CD4-positive, alpha-beta T cell treated with Interleukin-15 for 4 hours (primary cell): ENCODE measurements at places on chromosomes 7 and 10.

DNA sequence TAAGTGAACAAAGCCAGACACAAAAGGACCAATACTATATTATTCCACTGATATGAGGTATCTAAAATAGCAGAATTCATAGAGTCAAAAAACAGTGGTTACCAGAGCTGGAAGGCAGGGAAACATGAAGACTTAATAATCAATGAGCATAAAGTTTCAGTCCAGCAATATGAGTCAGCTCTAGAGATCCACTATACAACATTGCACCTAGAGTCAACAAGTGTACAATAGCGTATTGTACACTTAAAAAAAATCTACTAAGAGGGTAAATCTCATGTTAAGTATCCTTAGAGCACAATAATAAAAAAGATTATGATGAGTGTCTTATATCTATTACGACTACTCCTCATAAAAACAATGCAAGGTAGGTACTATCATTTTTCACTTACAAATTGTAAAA is 36.1 kb downstream of the C10orf90 start:
- DNase-seq, result no peak

GRCh38 chr7:100837099-100837836 is 9.9 kb upstream of the EPHB4 start:
- DNase-seq, result peak; percentile 82

- no peak for DNase-seq
Observed at GRCh38 chr10:68516766-68517165, 10.6 kb downstream of the SLC25A16 start.

DNA sequence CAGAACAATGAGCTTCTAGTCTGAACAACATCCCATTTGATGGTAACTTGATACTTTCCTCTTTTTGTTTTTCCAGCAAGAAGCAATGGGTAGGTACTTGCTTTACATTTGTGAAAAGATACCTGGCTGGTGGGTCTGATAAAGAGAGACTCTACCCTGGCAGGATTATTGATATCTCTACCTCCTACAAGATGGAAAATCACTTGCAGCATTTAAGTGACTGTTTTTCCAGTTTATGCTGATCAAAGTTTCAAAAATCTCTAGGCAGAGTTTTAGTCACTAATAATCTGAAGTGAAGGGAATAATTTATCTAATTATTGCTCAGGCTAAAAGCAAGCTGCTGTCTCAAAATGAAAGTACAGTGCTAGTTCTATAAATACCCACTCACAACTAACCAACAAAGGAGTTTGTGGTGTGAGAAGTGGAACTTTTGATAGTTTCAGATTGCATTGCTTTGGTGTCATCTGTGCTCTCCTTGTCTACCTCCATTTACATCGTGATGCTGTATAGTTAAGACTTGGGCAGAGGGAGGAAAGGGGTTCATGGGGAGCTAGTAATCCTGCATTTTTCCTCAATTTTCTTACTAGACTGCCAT is 86.0 kb upstream of the ANKRD1 start:
- DNase-seq, result no peak

DNA sequence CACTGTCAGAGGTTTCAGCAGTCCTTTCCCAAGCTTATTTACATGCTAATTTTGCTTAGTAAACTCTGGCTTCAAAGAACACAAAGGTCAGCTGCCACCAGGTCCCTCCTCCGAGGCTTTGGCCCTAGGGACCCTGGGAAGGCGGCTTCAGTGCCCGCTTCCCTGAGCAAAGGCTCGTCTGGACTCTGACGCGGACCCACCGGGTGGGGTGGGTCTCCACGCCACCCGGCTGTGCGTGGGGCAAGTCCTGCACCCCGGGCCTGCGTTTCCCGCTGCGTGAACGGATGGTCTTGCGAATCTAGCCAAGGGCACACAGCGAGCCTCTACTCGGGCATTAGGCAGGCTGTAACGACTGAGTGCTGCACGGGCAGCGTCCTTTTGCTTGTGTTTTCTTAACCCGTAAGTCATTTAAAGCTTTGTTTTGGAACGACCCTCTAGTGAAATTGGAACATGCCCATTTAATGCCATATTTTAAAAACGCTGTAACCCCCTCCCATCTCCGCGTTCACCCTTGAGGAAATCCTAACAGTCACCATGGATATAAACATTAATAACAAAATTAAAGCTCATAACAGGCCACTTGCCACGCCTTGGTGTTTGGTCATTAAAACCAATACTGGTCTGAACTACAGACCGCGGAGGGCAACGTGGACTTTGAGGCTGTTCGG is 828 bp downstream of the BNIP3 start:
- no peak for DNase-seq

- DNase-seq, result no peak
Observed at GRCh38 chr10:103433858-103434257, 18.3 kb downstream of the CALHM2 start.

DNA sequence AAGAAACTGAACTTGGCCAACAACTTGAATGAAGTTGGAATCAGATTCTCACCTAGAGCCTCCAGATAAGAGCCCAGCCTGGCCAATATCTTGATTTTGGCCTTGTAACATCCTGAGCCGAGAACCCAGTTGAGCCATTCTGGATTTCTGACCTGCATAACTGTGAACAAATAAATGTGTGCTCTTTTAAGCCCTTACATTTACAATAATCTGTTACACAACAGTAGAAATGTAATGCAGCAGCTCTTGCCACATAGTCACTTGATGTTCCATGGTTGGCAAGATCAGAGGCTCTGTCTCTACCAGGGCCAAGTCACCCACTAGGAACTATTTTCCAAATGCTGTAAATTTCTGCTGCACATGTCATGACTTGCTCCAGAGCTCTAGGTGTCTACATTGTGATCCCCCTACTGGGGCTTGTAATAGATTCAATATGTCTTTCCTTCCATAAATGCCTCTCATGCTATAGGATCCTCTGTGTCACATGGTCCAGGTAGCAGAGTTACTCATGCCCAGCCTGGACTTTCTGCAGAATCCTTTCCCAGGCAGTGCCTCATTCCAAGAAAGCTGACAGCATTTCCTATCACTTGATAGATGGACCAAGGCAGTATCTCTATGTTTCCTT is 11.4 kb upstream of the RBM20 start:
- DNase-seq, result no peak

DNA sequence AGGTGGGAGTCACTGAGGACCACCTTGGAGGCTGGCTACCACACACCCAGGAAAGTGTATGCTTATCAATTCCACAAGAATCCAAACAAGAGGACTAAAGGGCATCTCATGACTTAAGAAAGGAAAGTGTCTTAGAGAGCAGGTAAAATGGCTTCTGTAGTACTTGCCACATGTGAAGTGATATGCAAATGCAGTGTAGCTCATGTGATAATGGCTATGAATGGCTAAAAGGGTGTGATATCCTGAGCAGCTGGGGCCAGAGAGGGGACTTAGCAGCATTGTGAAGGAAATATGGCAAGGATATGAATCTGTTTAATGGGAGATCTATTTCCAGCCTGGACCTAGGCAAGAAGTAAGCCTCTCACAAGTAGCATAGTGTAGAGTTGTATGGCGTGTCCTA is 90.5 kb downstream of the BUB3 start:
- DNase-seq, result no peak

- no peak for DNase-seq
Observed at GRCh38 chr10:52949899-52950298, 177.3 kb upstream of the MBL2 start.

- no peak for DNase-seq
Observed at GRCh38 chr7:29090151-29090805, 56.1 kb downstream of the CPVL start.

DNA sequence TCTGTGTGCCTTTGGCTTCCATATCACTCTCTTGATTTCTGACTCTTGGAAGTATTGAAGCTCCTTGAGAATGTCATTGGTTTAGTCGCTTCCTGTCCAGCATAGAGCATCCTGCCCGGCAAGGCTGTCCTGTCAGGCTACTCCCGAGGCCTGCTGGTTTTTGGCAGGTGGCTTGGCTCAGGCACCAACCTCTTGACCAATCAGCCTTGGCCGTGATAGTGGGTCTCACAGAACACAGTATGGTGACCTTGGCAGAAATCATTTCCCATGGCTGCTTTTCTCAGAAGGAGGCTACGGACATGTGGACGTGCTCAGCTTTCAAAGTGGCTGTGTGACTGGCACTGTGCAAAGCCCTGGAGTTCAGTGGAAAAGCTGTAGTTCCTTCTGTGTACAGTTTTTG is 516.9 kb downstream of the REEP3 start:
- no peak for DNase-seq

- DNase-seq, result no peak
Observed at GRCh38 chr10:112618814-112619213, 171.8 kb downstream of the VTI1A start.

DNA sequence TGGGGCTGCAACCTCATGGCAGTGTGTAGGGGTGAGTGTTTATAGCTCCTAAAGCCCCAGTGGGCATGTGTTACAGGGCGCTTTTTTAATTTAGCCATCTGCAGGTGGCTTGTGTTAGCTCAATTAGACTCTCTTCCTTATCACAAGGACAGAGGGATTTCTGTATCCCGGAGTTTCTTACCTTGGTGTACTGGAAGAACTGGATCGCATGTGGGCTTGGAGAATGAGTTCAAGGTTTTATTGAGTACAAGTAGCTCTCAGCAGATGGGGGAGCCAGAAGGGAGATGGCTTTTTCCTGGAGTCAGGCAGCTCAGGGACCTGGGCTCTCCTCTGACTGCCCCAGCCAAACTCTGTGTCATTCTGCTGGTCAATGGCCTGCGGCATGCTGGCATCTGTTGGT is 153.5 kb upstream of the C7orf33 start:
- DNase-seq, result no peak

DNA sequence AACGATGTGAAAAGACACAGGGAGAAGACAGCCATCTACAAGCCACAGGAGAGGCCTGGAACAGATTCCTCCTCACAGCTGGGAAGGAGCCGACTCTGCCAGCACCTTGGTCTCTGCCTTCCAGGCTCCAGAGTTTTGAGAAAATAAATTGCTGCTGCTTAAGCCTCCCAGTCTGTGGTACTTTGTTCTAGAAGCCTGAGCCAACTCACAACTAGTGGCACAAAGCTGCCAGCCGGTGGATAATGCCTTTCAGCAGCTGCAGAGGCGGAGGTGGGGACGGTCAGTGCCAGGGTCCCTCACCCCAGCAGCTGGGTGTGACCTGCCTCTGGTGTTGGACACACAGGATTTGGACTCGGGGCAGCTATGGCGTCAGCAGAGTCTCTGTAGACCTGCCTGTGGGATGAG is 255.4 kb upstream of the PITRM1 start:
- DNase-seq, result no peak

- no peak for DNase-seq
Observed at GRCh38 chr7:75772081-75773077, at the start of gene CCL26. Gene CCL26 (minus strand): TSS chr7:75772211. CDS start chr7:75772176, 35 bp downstream.

DNA sequence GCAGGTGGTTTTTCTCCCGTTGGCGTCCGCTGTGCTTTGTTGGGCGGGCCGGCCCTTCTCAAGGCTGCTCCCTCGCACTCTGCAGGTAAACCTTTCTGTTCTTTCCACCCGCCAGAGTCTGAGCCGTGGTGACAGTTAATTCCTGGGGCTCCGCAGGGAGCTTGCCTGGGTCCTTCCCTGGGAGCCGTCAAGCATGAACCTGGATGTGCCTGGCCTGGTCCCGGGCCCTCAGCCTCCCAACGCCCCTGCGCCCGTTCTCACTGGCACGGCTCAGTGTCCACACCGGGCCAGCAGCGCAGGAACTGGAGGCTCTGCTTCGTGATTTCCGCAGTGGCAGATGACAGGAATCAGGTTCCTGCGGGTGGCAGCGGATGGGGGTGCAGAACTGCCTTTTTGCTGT is 10.9 kb upstream of the NKX6-2 start:
- no peak for DNase-seq

- DNase-seq, result no peak
Observed at GRCh38 chr10:97874332-97874731, 24.7 kb downstream of the GOLGA7B start.

GRCh38 chr7:31443457-31443856 is 70.4 kb upstream of the ITPRID1 start:
- peak; percentile 11 for DNase-seq

DNA sequence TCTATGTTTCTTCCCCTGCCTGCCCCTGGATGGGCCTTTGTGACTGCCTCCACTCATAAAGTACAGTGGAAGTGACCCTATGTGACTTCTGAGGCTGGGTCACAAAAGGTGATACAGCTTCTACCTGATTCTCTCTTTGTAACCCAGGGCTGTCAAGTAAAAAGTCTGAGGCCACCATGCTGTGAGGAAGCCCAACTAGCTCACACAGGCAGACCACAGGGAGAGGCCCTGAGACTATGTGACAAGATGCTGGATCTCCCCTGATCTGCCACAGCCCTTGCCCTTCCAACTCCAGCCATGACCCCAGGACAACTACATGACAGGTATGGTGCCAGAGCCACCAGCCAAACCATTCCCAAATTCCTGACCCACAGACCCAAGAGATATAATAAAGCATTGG is 45.8 kb downstream of the DRGX start:
- DNase-seq, result no peak

GRCh38 chr7:3655635-3656034 is 354.6 kb downstream of the SDK1 start:
- DNase-seq, result no peak

GRCh38 chr10:30420266-30420665 is 13.7 kb upstream of the MAP3K8 start:
- no peak for DNase-seq
